MG63 (cell line): ENCODE measurements at places on chromosomes 1 and 21. TPM values are rescaled to one million over a fixed set of nuclear protein-coding genes. Genes with fewer than 3 reads are reported as not detected.

Gene TMEM269
- total RNA-seq, result 0.16 and 0.42 TPM in 2 replicates

Gene CTSE
- not detected in 2 replicates for total RNA-seq

Gene NTNG1
- total RNA-seq, result 0.13 TPM in 1 of 2 replicates, not detected in the other

Gene EPHA2
- total RNA-seq, result 68.4 and 80.5 TPM in 2 replicates

Gene DEGS1
- 138 and 160 TPM in 2 replicates for total RNA-seq

Gene MAGI3
- 8.3 and 11.2 TPM in 2 replicates for total RNA-seq

Gene TMIGD3
- not detected in 2 replicates for total RNA-seq

Gene CNIH3
- total RNA-seq, result 0.10 and 1.6 TPM in 2 replicates

Gene KCNK2
- 1.1 and 2.8 TPM in 2 replicates for total RNA-seq

Gene ZFP69B
- 0.66 and 7.2 TPM in 2 replicates for total RNA-seq

Gene COL11A1
- total RNA-seq, result 0.27 TPM in 1 of 2 replicates, not detected in the other

Gene GNB1
- total RNA-seq, result 327 and 329 TPM in 2 replicates

Gene AQP10
- total RNA-seq, result not detected in 2 replicates

Gene CNTN2
- total RNA-seq, result not detected in 2 replicates

Gene LENEP
- total RNA-seq, result not detected in 2 replicates

Gene ATP1A2
- total RNA-seq, result not detected in 2 replicates

Gene ADCY10
- 0.13 TPM in 1 of 2 replicates, not detected in the other for total RNA-seq

Gene C1QA
- total RNA-seq, result not detected in 2 replicates

Gene TLR5
- total RNA-seq, result 0.30 and 0.33 TPM in 2 replicates

Gene CFAP74
- 0.20 TPM in 1 of 2 replicates, not detected in the other for total RNA-seq

Gene RASSF5
- total RNA-seq, result 0.12 and 1.3 TPM in 2 replicates

Gene ARMH1
- not detected in 2 replicates for total RNA-seq

Gene OR2L3
- total RNA-seq, result not detected in 2 replicates

Gene CYP4X1
- total RNA-seq, result 1.3 TPM in 1 of 2 replicates, not detected in the other

Gene TNFRSF8
- total RNA-seq, result 0.82 TPM in 1 of 2 replicates, not detected in the other

Gene NPL
- total RNA-seq, result 2.3 and 6.8 TPM in 2 replicates

Gene MROH7
- not detected in 2 replicates for total RNA-seq

Gene CAMK1G
- not detected in 2 replicates for total RNA-seq

Gene ASPM
- 18.7 and 36.6 TPM in 2 replicates for total RNA-seq

Gene CD247
- total RNA-seq, result 2.5 TPM in 1 of 2 replicates, not detected in the other

Gene LCE2B
- not detected in 2 replicates for total RNA-seq

Gene C4BPA
- not detected in 2 replicates for total RNA-seq

Gene HLX
- total RNA-seq, result 2.0 and 5.6 TPM in 2 replicates

Gene NBPF8
- total RNA-seq, result 1.7 and 3.4 TPM in 2 replicates

Gene MAP3K21
- 0.89 and 1.5 TPM in 2 replicates for total RNA-seq

Gene PRKCZ
- 5.3 and 12.2 TPM in 2 replicates for total RNA-seq

Gene TMEM63A
- total RNA-seq, result 1.3 and 5.5 TPM in 2 replicates

Gene KCNN3
- total RNA-seq, result 1.6 TPM in 1 of 2 replicates, not detected in the other

Gene VWA5B1
- not detected in 2 replicates for total RNA-seq

Gene MAN1A2
- 22.0 and 22.9 TPM in 2 replicates for total RNA-seq

Gene GPR37L1
- total RNA-seq, result not detected in 2 replicates

Gene WDR64
- total RNA-seq, result not detected in 2 replicates

Gene STUM
- not detected in 2 replicates for total RNA-seq

Gene FBXO42
- total RNA-seq, result 14.1 and 19.2 TPM in 2 replicates

Gene FCRLA
- total RNA-seq, result 2.2 TPM in 1 of 2 replicates, not detected in the other

Gene OLFML2B
- 0.20 TPM in 1 of 2 replicates, not detected in the other for total RNA-seq

Gene CNR2
- total RNA-seq, result not detected in 2 replicates

Gene PSRC1
- 38.5 and 67.0 TPM in 2 replicates for total RNA-seq

Gene TCEA3
- not detected in 2 replicates for total RNA-seq

Gene OR2L2
- total RNA-seq, result 0.16 TPM in 1 of 2 replicates, not detected in the other

Gene RBM11
- total RNA-seq, result 1.3 and 5.4 TPM in 2 replicates

Gene ASAP3
- total RNA-seq, result 8.4 and 17.3 TPM in 2 replicates

Gene KCND3
- 0.07 and 0.10 TPM in 2 replicates for total RNA-seq

Gene SPRR2G
- total RNA-seq, result not detected in 2 replicates
